ENCODE measurements at places on chromosomes 2 and 18.

- ATAC-seq: no peak
Measured at GRCh38 chr18:2144811-2145210, 426.5 kb downstream of the METTL4 start.

DNA sequence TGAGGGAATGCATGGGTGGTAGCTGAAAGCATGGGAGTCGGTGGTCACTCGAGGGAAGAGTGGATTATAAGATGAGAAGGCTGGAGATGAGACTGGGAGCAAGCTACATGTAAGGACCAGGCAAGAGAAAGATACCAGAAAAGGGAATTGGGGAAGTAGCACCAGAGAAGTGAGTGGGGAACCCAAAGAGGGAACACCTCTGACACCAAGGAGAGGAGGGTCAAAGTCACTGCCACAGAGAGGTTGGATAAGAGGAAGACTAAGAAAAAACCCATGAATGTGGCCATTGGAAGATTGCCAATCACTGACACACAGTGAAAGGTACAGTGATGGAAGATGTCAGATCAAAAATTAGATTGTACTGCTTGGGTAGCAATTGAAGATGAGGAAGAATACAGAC is 473.9 kb downstream of the BCL11A start:
- no peak for ATAC-seq

- ATAC-seq: no peak
Measured at GRCh38 chr2:8563814-8564474, 117.9 kb upstream of the ID2 start.

GRCh38 chr18:7597500-7597899 is 30.4 kb downstream of the PTPRM start:
- no peak for ATAC-seq

GRCh38 chr2:156590085-156590739 is 154.0 kb downstream of the GPD2 start:
- ATAC-seq: peak; percentile 81

DNA sequence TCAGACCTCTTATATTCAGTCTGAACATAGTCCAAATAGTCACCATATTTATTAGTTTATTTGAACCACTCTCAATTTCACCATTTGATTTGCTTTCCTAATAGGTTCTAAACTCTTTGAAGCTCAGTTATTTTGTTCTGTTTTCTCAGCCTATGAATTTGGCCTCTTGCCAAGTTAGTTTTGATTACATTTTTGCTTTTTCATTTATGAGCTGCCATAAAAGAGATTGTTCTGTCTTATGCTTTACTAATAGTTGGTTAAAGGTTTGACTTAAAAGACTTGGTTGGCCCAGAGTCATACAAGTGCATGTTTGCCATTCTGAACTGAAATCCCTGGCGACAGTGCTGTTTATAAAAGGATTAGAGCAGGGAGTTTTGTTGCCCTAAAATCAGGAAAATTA is 85.9 kb upstream of the RANBP2 start:
- no peak for ATAC-seq

GRCh38 chr2:127064642-127065250 is 42.2 kb downstream of the BIN1 start:
- ATAC-seq: peak; percentile 96

Measured in esophagus mucosa (tissue), 1 donor.